HCT116 (cell line): ENCODE measurements at places on chromosomes 12 and 14. TPM values are rescaled to one million over a fixed set of nuclear protein-coding genes. Genes with fewer than 3 reads are reported as not detected.

Gene RTN1
- total RNA-seq: 0.57 TPM

Gene HOXC12
- total RNA-seq: not detected

Gene ACOT6
- total RNA-seq: not detected

Gene SOAT2
- total RNA-seq: 0.17 TPM

GRCh38 chr14:93064411-93065271 is 51.1 kb downstream of the ITPK1 start:
- DNase-seq: no peak

Gene GPD1
- 1.6 TPM for total RNA-seq

DNA sequence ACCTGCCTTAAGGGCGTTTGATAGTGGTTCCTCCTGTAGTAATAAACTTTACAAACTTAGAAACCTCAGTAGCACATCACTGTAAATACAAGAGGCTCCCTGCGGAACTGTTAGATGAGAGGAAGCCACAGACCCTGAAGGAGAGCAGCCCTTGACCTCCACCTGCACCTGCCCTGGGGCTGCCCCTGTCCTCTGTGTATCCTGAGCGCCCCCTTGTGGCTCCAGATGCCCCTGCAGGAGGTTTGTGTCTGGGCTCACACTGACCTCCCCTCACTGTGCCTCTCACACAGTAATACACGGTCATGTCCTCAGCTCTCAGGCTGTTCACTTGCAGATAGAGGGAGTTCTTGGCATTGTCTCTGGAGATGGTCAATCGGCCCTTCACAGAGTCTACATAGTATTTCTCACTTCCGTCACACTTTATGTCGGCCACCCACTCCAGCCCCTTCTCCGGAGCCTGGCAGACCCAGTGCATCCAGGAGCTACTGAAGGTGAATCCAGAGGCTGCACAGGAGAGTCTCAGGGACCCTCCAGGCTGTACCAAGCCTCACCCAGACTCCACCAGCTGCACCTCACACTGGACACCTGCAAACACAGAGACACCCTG is 1059.8 kb downstream of the TMEM121 start:
- DNase-seq: no peak
